ENCODE measurements at places on chromosomes 3 and 15.

DNA sequence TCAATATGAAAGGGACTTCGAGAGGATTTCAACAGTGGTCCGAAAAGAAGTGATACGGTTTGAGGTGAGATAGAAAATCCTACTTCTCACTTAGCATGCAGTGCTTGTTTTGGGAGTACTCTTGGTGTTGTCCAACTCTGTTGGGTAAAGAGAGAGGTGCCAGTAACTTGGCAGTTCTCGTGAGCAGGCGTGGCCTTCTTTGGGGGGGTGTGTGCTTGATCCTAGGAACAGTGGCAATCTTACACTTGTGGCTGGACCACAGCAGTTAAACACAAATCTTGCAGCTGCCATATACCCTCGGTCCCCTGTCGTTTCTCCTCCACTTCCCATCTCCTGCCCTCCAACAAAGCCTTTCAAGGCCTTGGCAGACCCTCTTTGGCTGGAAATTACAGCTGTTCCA lies 15.2 kb upstream of the SNX22 start:
- no peak for DNase-seq

- no peak for DNase-seq
Measured at GRCh38 chr15:98954411-98954810, 53.2 kb downstream of the PGPEP1L start.

DNA sequence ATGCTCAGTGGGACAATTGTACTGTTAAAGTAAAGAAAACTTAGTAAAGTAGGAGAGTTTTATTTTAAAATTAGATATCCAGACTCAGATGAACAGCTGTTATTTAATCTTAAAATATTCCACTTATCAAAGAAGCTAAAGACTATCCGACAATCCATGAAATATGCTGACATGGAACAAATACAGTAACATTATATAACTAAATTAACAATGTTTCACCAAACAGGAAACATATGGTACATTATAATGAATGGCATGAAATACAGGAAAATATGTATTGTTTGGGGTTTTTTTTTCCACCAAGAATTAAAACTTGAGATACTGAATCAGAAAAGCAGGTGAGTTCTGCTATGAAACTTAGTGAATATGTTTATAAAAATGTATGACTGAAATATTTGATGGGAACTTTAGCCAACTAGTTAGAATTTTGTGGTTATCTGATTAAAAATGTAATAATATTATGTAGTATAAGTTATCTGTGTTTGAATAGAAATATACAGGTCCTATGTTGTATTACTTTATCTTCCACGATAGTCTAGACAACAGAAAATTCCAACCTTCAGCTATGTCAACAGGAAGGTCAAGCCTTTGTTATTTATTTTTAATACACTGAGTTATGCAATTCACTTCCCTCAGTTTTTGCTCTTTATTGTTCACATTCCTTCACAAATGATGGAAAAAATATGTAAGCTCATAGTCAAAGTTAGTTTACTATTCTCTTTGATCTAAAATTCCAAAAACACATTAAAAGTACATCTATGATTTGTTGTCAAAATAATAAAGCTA lies 72.7 kb downstream of the UACA start:
- DNase-seq, result no peak

GRCh38 chr3:44117239-44117638 lies 124.4 kb upstream of the TOPAZ1 start:
- DNase-seq, result no peak

DNA sequence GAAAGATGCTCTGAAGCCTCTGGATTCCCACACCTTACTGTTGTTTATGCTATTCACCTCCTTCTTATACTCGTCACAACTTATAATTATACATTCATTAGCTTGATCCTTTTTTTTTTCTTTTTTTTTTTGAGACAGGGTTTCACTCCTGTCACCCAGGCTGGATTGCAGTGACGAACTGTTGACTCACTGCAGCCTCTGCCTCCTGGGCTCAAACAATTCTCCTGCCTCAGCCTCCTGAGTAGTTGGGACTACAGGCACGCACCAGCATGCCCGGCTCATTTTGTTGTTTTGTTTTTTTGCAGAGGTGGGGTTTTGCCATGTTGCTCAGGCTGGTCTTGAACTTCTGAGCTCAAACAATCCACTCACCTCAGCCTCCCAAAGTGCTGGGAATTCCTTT lies 143.6 kb downstream of the PLCL2 start:
- no peak for DNase-seq

GRCh38 chr3:160346511-160346910 lies 52.5 kb downstream of the IFT80 start:
- no peak for DNase-seq

DNA sequence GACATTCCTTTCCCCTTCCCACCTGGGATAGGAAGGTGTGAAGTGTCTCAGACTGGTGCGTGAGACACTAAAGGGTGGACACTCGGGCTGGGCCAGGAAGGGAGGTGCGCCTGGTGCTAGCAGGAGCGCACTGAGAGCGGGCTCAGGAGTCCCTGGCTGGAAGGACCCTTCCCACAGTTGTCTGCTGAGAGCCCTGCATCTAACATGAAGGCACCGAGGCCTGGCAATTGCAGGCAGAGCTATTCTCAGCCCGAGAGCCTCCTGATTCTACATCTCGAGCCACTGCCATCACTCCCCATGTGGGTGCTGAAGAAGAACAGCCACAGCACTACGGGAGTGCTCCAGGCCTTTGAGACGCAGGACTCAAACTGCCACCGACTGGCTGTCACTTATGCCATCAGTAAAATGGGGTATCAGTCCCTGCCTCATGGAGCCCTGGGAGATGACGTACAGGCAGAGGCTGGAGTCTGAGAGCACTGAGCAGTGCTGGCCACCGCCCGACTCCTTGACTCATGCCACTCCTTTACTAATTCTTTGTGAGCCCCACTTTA lies 159.4 kb downstream of the KLF13 start:
- no peak for DNase-seq

DNA sequence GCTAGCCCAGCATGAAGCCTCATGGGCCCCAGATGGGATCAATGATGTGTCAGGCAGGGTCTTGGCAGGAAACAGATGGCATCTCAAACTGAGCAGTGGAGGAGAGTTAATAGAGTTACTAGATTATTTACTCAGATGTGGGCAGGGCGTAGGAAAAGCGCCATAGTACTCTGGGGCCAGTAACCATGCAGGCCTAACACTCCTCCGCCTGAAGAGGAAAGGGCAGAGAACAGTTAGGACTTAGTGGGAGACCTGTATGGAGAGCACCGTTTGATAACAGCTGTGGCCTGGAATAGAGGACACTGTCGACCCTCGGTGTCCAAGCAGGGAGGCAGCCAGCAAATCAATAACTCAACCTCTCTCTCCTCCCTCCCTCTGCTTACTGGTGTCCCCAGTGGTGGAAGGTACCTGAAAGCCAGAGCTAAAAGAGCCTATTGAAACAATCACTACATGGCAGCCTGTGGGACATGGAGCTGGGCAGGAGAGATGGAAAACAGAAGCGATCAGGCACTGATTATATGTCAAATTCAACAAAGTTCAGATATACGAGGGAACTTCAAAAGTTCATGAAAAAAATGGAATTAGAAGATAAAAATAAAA lies 111.4 kb upstream of the CCNL1 start:
- no peak for DNase-seq

DNA sequence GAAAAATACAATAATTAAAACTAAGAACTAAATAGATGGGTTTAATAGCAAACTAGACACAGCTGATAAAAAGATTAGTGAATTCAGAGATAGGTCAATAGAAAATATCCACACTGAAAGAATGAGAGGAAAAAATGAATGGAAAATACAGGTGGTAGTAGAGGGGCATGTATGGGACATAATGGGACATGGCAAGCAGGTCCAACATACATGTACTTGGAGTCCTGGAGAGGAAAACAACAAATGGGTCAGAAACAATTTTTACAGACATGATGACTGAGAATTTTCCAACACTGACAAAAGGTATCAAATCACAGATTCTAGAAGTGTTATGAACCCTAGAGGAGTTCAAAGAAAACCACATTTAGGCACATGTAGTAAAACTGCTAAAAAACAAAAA lies 68.4 kb downstream of the MTHFS start:
- DNase-seq, result no peak

GRCh38 chr15:32704395-32704981 lies 13.3 kb upstream of the GREM1 start:
- no peak for DNase-seq

DNA sequence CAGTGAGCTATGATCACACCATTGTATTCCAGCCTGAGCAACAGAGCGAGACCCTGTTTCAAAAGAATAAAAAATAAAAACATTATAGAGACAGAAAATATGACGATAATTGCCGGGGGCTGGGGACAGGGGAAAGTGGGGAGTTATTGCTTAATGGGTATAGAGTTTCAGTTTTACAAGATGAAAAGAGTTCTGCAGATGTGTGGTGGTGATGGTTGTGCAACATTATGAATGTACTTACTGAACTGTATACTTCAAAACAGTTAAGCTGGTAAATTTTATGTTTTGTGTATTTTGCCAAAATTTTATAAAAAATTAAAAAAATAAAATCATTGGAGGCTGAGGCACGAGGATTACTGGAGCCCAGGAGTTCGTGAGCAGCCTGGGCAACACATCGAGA lies 24.8 kb upstream of the ZNF774 start:
- DNase-seq, result no peak

DNA sequence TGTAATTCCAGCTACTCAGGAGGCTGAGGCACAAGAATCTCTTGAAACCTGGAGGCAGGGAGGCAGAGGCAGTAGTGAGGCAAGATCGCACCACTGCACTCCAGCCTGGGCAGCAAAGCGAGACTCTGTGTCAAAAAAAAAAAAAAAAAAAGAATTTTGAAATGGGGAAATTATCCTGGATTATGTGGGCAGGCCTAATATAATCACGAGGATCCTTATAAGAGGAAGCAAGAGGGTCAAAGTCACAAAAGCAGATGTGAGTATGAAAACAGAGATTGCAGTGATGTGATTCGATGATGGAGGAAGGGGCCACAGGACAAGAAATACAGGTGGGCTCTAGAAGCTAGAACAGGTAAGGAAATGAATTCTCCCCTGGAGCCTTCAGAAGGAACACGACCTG lies 159.6 kb downstream of the LEKR1 start:
- DNase-seq, result no peak

DNA sequence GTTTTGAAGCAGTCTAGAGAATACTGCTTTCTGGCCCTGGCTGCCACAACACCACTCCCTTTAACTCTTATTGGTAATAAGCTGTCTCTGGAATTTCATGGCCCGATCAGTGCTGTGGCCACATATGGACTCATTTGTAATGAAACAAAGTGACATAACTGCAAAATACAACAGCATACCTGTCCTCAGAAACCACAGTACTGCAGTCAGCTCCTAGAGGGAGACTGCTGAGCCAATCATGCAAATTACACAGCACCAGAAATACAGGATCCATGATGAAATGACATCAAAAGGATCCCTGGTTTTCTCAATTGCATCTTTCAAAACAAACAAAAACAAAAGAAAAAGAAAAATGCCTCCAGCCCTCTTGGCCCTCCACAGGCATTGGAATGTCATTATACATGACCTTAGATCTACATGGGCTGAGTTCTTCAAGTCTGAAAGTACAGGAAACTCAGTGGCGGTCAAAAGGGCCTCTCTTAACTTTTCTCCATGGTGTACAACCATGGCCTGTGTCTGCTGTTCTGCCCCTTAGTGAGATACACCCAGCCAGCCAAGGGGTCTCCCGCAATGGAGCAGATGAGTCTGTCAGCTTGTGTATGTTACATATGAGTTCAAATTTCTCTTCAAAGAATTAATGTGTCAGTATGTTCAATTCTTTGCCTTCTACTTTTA lies 24.9 kb upstream of the KBTBD12 start:
- no peak for DNase-seq

DNA sequence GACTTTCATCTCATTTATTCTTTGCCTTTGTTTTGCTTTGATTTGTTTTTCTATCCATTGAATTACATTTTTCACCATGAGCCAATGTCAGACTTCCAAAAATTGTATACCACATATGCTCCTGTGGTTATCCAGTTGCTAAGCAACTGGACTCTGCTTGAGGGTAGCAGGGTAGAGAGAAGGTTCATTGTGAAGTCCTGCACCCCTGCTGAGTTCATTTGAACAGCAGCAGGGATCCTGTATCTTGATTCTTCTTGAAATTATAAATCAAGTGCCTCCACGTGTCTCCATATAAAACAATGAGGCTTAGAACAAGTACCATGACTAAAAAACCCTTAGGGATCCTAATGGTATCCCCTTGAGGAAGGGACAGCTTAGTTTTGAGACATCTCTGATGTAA lies 449.3 kb downstream of the ROBO2 start:
- no peak for DNase-seq

DNA sequence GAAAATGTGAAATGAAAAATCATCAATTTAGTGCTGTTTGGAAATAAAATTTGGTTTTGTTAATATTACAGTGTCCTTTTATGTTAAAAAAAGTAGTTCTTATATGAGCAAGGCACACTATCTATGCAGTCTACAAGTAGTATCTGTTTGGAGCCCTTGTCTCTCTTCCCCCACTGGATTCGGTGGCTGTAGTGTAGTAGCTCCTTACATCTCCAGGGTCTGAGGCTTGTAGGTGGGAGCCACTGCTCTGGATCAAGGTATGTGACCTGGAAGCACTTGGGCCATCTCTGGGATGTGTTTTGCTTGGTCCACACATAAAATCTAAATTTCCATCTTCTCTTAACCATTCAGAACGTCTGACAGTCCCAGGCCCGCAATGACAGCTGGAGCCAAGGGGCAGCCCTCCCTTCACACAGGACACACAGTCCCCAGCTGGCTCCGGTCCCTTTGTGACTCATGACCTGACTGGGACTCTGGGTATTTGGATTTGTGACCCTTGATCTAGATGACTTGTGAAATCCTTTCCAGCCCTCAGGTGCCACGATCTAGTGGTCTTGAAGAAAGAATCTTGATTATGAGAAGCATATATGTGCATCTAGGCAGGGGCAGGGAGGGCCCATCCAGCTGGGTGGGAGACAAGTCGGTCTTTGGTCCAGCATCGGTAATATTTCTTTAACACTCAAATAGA lies 80.0 kb downstream of the USP13 start:
- DNase-seq, result no peak

GRCh38 chr3:194084284-194084683 lies 51.7 kb upstream of the HES1 start:
- no peak for DNase-seq

GRCh38 chr3:55282994-55283393 lies 204.1 kb downstream of the WNT5A start:
- DNase-seq, result no peak

DNA sequence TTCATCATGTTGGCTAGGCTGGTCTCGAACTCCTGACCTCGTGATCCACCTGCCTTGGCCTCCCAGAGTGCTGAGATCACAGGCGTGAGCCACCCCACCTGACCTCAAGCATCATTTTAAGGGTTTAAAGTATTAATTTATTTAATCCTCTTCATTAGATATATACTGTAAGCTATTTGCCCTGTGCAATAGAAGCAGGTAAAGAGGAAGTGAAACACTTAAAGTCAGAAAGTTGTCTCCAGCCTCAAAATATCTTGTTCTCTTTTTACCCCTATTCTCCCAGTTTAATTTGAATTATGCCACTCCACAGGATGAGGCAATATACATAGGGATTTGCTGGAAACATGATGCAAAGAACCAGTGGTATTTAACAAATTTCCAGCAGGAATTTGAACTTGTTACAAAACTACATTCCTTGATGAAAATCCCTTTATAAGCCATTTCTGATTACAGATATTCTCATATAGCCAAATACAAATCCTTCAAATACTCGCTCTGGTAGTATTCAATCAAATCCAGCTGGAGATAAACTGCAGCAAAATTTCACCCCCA lies 2.0 kb downstream of the NDUFB5 start:
- no peak for DNase-seq

- DNase-seq, result no peak
Measured at GRCh38 chr15:27869697-27870281, 229.3 kb downstream of the OCA2 start.

- no peak for DNase-seq
Measured at GRCh38 chr3:120095979-120096426, 1.8 kb upstream of the GSK3B start.
